Gastroesophageal sphincter (tissue), 4 donors: ENCODE measurements at places on chromosomes 13 and 19. TPM values are rescaled to one million over a fixed set of nuclear protein-coding genes. Genes with fewer than 3 reads are reported as not detected.

GRCh38 chr13:44176173-44176572, 197.5 kb upstream of the SERP2 start:
- no peak for ATAC-seq

GRCh38 chr13:75618308-75618707, 17.8 kb upstream of the LMO7 start:
- ATAC-seq: no peak

UBE2L5 gene
- not detected for total RNA-seq

LRRC25 gene
- total RNA-seq: 1.9 TPM

- no peak for ATAC-seq
Measured at GRCh38 chr19:23521471-23521870, 126.2 kb upstream of the ZNF91 start.

KCNN4 gene
- 3.6 TPM for total RNA-seq

GPR183 gene
- 18.2 TPM for total RNA-seq

GRCh38 chr19:14091081-14091812, 696 bp upstream of the SAMD1 start:
- peak; percentile 90 for ATAC-seq

C19orf33 gene
- total RNA-seq: 48.7 TPM

- no peak for ATAC-seq
Measured at GRCh38 chr13:39835253-39835652, 179.8 kb downstream of the COG6 start.

PGLYRP1 gene
- total RNA-seq: not detected
